NCI-H82 (cell line): ENCODE measurements at places on chromosomes 16 and 17.

- DNase-seq: no peak
Observed at GRCh38 chr17:1158879-1159278, 20.9 kb downstream of the ABR start.

DNA sequence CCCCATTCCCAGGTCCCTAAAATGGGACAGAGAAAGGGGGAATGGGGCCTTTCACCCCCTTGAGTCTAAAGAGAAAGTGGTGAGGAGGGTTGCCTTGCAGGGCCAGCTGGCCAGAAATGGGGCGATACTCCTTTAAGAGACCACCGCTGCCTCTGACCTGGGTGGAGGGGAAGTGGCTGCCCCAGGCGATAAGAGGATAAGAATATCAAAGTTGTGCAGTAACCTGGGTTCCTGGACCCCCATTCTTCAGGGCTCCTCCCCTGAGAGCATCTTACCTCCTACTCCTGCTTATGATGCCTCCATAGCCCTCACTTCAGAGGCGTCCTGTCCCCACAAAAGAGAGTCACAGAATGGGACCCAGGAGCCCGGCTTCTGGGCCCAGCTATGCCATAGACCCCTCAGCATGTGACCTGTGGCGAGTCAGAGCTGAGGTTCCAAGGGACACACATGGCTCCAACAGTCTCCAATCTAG is 5.2 kb upstream of the TSPOAP1 start:
- DNase-seq: no peak

GRCh38 chr17:58415371-58416055 is 1.8 kb downstream of the RNF43 start:
- DNase-seq: no peak

- DNase-seq: no peak
Observed at GRCh38 chr16:85366031-85366763, 246.9 kb upstream of the GSE1 start.

- peak; percentile 88 for DNase-seq
Observed at GRCh38 chr17:61579961-61580360, 11.1 kb downstream of the NACA2 start.

GRCh38 chr16:81717662-81718189 is 61.4 kb upstream of the PLCG2 start:
- no peak for DNase-seq

DNA sequence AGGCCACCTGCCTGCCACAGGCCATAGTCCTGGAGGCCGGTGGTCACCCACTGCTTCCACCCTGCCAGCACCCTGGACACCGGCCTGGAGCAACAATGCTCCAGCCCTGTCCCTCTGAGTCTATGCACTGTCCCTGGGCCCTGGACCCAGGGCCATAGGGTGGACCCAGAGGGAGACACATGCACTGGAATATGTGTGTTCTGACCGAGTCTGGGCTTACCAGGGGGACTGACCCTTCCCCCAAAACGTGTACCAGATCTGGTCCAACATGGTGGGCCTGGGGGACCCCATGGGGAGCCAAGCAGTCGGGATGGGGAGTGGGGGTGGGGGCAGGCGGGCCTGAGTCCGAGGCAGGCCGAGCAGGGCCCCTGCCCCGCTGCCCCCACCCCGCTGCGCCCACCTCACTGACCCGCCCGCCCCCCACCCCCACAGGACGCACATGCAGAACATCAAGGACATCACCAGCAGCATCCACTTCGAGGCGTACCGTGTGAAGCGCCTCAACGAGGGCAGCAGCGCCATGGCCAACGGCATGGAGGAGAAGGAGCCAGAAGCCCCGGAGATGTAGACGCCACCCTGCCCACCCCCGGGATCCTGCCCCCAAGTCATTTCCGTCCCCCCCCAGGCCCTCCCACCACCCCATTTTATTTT is 357.4 kb downstream of the SEC14L1 start:
- no peak for DNase-seq

- DNase-seq: no peak
Observed at GRCh38 chr16:79430191-79430678, 170.3 kb downstream of the MAF start.

DNA sequence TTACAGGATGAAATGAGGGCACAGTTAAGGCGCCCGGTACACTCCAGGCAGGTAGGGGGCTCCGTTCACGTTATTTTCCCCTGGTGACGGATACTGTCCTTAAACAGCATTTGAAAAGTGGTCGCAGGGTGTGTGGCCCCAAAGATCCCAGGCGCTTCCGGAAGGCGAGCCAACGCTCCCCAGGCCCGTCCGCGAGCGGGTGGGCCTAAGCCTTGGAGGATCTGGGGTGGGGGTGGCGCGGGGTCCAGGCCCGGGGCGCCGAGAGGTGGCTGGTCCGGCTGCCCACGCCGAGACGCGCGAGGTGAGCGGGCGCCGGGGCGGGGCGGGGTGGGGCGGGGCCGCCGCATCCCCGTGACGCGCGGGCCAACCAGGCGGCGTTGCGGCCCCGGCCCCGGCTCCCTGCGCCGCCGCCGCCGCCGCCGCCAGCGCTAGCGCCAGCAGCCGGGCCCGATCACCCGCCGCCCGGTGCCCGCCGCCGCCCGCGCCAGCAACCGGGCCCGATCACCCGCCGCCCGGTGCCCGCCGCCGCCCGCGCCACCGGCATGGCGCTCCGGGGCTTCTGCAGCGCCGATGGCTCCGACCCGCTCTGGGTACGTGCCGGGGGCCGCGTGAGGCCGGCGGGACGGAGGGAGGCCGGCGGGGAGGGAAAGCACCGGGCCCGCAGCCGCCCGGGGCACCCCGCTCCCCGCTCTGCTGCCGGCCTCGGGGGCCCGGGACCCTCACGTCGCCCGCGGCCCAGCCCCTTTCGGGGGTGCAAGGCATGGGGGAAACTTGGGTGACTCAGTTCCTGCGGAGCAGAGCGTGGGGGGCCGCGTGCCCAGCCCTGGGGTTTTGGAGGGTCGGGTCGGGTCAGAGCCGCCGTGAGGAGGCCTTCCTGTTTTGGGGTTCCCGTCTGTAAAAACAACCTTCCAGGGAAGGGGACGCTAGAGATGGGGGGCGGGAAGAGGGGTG is at the start of gene ABCC1:
Gene ABCC1, plus strand, starts transcription at position 407 of the 951 bp plus-strand sequence. Its CDS starts 136 bp downstream, at position 543.
- peak; percentile 76 for DNase-seq

GRCh38 chr16:9107025-9107970 is 15.9 kb downstream of the HAPSTR1 start:
- DNase-seq: no peak

GRCh38 chr17:68435876-68436842 is 21.1 kb downstream of the WIPI1 start:
- peak; percentile 92 for DNase-seq

- DNase-seq: no peak
Observed at GRCh38 chr17:49787884-49788477, 500 bp upstream of the KAT7 start.

GRCh38 chr16:72427783-72428331 is 255.9 kb upstream of the PMFBP1 start:
- DNase-seq: no peak

DNA sequence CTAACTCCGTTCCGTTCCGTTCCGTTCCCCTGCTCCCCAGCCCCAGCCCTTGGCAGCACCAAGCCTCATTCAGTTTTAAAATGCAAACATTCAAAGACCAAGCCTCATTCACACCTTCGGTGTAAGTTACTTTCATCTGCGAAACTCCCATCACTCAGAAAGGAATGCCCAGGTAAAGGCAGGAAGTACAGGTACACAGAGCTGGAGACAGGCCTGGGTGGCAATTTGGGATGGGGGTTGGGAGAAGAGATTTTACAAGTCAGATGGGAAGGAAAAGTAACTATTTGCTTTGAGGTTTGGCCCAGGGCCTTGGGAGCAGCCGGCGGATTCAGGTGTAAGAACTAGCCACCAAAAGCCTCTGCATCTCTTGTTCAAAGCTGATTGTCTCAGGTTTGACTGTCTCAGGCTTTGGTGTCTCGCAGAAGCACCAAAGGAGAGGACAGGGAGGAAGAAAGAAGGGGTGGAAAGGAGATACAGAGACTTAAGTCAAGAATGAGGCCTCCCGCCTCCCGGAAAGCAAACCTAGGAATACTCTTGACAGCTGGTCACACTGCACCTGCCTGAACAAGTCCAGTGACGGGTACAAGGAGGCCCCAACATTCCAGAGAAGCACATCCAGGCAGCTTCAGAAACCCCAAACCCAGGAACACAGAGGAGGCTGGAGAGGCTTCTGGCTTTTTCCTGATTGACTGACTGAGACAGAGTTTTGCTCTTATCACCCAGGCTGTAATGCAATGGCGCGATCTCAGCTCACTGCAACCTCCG is 54.7 kb downstream of the NXN start:
- DNase-seq: no peak

- peak; percentile 22 for DNase-seq
Observed at GRCh38 chr17:37174205-37174604, 201.6 kb upstream of the C17orf78 start.

GRCh38 chr16:2250652-2251295 is 613 bp downstream of the ECI1 start:
- peak; percentile 64 for DNase-seq

DNA sequence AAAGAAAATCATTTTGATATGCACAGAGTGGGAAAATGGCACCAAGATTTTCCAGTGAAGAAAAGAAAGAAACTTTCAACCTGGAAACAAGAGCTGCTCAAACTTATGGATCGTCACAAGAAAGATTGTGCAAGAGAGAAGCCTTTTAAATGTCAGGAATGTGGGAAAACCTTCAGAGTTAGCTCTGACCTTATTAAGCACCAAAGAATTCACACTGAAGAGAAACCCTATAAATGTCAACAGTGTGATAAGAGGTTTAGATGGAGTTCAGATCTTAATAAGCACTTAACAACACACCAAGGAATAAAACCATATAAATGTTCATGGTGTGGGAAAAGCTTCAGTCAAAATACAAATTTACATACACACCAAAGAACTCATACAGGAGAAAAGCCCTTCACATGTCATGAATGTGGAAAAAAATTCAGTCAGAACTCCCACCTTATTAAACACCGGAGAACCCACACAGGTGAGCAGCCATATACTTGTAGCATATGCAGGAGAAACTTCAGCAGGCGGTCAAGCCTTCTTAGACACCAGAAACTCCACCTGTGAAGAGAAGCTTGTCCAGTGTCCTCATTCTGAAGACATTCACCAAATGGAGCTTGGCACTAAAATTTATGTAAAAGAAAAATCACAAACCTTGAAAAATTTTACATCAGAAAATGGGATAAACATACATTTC is 12.2 kb downstream of the ZNF75A start:
- DNase-seq: peak; percentile 11

GRCh38 chr17:60158751-60159478 is 9.1 kb downstream of the CA4 start:
- DNase-seq: no peak

DNA sequence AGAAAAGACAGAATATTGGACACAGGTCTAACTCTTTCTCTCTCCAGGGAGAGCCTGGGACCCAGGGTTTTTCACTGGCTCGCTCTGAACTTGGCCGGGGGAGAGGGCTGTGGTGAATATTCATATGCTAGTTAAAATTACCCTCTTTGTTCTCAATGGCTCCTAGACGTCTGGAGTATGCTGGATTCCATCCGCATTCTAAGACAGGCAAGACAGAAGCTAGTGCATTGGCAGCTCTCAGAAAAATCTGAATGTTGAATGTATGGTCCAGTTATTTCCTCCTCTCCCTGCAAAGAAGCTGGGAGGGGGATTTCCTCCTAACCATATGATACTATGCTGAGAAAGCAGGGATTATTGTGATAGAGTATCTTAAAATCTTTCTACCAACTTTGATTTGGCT is 5.6 kb upstream of the KRT34 start:
- no peak for DNase-seq

DNA sequence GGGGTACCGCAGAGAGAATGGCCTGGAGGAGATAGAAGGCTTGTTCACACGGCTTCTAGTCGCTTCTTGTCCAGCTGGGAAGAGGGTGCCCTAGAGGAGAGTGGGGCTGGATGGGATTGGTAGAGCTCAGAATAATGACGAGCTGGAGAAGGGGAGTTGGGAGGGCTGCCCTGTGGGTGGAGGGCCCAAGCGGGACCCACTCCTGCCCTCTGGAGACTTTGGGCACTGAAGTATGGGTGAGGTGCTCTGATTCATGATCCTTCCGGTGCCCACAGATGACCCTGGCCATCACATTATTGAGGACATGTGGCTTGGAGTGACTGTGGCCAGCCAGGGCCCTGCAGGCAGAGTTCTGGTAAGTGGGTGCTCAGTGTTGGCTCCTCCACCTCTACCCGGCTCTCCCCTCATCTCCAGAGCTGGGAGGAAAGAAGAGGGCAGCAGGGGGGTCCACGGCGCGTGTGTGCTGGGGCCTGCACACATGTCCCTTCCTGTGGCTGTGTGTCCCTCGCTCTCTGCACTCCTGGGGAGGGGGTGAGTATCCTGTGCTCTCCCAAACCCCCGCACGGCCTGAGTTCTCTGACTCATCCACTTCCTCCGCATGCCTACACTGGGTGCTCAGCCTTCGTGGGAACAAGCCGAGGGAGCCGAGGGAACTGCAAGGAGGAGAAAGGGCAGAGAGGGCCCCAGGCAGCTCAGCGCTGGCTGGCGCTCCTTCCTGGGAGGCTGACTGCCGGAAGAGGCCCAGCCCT is 8.5 kb downstream of the ITGA3 start:
- no peak for DNase-seq

GRCh38 chr17:13931800-13932460 is 137.4 kb upstream of the COX10 start:
- no peak for DNase-seq

DNA sequence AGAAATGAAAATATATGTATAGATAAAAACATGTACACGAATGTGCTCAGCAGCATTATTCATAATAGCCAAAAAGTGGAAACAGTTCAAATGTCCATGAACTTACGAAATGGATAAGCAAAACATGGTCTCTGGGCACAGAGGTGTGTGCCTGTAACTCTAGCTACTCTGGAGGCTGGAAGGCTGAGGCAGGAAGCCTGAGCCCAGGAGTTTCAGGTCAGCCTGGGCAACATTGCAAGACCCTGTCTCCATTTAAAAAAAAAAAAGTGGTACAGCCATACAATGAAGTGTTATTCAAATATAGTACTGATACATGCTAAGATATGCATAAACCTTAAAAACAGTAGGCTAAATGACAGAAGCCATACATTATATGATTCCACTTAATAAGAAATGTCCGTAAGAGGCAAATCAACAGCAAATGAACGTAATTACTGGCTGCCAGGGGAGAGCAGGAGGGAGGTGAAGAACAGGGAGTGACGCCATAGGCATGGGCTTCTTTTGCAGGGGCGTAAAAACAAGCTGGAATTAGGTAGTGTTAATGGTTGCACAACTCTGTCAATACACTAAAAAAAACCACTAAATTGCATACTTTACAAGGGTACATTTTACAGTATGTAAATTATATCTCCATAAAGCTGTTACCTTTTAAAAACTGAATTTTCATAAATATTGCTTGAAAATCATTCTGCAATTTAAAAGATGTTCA is 87.2 kb upstream of the PLEKHM1 start:
- no peak for DNase-seq

DNA sequence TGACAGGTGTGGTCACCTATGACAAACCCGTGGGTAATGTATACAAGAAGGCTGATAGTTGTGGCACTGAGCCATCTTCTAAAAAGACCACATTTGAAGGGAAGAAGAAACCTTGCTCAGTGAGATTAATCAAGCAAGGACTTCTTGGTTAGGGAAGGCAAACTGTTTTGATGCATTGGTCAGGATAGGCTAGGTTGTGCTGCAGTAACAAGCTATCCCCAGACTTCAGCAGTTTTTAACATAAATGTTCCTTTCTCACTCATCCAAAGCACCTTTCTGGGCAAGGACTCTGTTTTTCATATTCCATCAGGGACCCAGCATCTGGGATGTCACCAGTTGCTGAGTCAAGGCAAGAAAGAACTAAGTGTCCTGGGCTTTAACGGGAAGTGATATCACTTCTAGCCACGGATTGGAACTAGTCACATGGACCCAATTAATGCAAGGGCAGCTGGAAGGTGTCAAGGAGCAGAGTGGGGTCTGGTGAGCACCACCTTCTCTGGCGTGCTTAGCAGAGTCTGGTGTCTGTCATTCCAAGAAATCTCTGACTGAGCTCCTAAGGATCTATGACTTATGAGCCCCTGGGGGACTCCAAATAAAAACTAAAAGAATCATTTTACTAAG is 52.0 kb upstream of the CCL2 start:
- no peak for DNase-seq
